Heart left ventricle (tissue), 16 donors: ENCODE measurements at places on chromosomes 1 and 21. TPM values are rescaled to one million over a fixed set of nuclear protein-coding genes. Genes with fewer than 3 reads are reported as not detected.

The MPZ gene
- 1.2 TPM for polyA plus RNA-seq

DNA sequence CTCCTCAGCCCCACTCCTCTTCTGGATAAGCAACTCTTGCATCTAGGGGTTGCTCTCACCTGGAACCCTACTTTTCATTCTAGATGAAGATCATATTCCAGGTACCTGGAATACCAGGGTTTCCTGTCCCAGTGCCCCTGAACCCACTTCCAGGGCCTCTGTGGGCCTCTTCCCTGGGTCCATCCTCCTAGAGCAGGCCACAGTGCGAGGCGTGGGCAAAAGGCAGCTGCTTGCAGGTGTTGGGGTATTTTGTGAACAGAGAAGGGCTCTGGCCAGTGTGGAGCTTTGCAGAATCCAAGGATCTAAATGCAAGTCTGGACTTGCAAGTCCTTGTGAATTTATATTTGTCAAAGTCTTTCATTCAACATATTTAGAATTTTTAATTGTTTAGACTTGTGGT lies 240.4 kb upstream of the POU3F1 start:
- DNase-seq: no peak

The SGIP1 gene
- 3.7 TPM for polyA plus RNA-seq

GRCh38 chr1:197810812-197811211 lies 35.5 kb upstream of the DENND1B start:
- DNase-seq: no peak

GRCh38 chr1:53186533-53186932 lies 10.1 kb upstream of the CPT2 start:
- DNase-seq: no peak

GRCh38 chr1:46246548-46247435 lies 771 bp upstream of the RAD54L start:
- peak; percentile 59 for DNase-seq

The TDRD5 gene
- not detected for polyA plus RNA-seq

GRCh38 chr1:216651826-216652418 lies 71.3 kb downstream of the ESRRG start:
- no peak for DNase-seq

DNA sequence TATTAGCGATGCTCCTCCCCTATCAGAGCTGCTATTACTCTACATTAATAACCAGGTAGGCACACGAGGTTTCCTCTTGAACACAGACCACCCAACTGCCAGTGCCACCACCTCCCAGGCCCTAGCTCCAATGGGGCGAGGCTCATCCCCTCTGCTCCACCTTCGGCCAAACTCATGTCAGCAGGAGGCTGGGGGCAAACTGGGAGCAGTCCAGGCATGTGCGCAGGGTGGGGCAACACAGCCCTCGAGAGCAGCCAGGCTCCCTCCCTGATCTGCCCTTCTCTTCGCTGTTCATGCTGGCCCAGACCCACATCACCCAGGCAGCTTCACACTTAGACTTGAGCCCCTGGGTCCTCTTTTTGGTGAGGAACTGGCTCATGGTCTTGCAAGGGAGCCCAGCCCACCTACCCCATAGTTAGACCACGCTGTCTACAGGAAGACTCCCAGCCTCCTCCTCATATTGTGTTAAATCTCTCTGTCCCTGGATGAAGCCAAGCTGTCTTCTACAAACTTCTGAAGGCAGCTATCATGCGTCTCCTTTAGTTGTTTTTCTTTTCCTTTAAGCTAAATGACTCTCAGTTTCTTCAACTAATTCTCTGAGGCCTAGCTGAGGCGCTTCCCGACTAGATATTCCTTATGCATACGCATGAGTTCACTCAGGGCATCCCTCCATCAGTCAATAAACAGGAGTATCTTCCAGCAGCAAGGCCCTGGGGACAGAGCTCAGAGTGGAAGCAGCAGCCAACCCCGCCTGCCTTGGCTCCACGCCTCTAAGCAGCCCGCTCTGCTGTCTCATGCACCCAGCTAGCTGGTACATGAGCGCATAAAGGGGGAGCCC lies 12.0 kb downstream of the TMEM9 start:
- peak; percentile 31 for DNase-seq

The UBL4B gene
- polyA plus RNA-seq: not detected

DNA sequence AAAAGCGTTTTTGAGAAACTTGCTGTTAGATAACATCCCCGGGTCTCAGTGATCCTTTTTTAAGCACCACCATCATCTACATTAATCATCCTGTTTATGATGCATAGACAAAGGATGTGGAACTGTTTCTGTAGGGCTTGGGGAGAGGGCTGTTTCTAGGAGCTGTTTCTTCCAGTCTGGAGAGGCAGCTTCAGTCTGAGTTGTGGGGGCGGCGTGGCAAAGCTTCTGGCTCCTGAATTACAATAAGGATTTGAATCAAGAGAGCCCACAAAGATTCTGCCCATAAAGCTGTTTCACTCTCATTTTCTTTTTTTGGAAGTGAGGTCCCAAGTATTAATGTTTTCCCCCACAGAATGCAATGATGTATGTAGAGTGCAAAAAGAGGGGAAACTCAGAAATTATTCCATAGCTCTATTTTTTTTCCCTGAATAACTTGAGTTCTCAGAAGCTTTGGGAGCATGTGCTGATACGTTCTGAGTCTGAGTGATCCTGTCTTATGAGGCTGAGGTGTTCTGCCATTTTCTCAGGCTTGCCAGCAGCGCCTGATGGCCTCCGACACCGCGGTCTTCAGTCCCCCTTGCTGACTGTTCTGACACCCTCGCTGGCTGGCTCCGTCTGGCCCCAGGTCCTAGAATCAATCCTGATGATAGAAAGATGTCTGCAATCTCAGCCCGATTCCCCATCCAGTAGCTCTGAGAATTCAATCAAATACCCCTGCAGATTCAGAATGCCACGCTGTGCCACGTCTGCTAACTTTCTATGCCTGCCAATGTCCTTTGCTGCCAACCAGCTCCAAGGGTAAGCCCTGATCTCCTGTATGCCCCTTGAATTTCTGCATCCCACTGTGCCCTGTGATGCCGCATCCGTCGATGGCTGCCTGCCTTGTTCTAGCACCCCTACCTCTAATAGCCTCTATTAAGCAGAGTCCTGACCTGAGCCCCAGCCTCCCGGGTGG lies 92.4 kb upstream of the AKT3 start:
- DNase-seq: no peak

GRCh38 chr1:246978281-246978680 lies 29.6 kb downstream of the ZNF695 start:
- no peak for DNase-seq

DNA sequence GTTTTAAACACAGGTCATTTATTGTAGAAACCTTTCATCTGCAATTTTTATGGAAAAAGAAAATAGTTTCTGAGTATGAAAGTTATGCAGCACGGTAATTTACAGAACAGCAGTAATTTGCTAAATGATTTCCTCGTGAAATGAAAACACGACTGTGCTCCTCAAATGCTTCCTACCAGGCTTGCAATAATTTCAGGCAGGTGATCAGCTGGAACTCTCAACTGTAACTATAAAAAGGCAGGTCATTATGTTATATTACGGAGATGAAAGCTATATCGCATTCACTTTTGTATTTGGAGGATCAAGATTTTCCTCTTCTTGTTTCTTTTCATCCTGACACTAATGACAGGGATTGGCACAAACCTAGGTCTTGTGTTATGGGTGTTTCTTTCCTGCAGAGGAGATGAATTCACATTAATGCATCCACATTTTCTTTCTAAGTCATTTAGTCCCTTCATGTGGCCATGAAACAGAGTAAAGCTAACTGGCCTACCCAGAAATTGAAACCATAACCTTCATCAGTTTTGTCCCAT lies 57.4 kb downstream of the SAMSN1 start:
- no peak for DNase-seq

The GBP7 gene
- polyA plus RNA-seq: not detected

GRCh38 chr1:229454056-229454455 lies 20.2 kb upstream of the ACTA1 start:
- DNase-seq: no peak

The A3GALT2 gene
- polyA plus RNA-seq: not detected

- DNase-seq: no peak
Observed at GRCh38 chr1:116292929-116293725, 79.9 kb upstream of the ATP1A1 start.

- no peak for DNase-seq
Observed at GRCh38 chr1:179550746-179551682, 24.7 kb downstream of the NPHS2 start.

The BEND5 gene
- polyA plus RNA-seq: 4.0 TPM

DNA sequence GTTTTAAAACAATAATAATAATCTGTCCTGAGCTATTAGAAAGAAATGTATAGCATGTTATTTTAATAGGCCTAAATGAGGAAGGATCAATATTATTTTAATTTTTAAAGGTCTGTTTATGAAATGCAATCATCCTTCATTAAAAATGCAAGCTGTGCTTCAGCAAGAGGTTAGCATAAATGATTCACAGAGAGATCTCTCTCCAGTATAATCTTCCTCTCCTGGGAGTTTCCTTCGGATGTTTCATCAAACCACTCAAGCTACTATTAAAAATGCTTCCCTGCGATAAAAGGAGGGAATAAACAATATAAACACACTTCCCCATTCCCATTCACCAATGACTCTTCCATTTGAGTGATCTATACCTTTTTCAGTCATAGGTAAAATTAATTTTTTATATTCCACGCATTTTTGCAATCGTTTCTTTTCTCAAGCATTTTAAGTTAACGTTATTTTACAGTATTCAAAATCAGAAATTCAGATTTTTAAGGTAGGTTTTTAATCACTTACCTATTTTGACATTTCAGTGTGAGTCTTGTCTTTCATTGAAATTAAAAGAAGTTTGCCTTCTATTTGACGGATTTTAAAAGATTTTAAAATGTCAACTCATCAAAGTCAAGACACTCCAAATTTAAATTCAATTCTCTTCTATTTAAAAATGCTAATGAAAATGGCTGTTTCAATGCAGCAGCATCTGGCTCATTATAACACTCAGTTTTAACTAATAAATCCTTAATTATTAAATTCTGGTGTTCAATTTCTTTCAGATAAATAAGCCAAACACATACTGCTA lies 64.3 kb downstream of the RERE start:
- DNase-seq: no peak

DNA sequence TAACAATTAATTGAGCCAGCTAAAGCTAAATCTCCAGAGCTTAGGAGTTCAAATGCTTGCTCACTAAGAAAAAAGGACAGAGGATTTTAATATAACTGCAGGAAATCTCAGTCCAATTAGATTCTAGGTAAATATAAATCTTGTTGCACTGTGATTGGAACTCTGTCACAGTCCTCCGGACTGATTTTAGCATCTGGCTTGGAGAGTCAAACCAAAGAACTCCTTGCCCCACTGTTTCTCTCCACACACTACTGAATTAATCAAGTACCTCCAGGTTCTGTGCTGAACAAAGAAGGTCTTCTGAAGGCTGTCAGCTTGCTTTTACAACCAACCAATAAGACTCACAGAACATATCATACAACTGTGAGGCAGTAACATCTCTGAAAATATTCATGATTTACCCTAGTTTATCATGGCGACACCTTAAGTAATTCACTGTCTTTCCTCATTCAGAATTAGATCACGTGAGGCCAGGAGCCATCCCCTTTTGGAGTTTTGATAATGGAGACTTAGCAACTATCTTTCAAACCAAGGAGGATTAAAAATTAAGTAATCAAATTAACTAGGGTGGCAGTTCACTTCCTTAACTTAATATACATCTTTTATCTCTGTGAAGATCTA lies 176.0 kb downstream of the RERE start:
- DNase-seq: no peak

The SYNC gene
- 8.3 TPM for polyA plus RNA-seq

DNA sequence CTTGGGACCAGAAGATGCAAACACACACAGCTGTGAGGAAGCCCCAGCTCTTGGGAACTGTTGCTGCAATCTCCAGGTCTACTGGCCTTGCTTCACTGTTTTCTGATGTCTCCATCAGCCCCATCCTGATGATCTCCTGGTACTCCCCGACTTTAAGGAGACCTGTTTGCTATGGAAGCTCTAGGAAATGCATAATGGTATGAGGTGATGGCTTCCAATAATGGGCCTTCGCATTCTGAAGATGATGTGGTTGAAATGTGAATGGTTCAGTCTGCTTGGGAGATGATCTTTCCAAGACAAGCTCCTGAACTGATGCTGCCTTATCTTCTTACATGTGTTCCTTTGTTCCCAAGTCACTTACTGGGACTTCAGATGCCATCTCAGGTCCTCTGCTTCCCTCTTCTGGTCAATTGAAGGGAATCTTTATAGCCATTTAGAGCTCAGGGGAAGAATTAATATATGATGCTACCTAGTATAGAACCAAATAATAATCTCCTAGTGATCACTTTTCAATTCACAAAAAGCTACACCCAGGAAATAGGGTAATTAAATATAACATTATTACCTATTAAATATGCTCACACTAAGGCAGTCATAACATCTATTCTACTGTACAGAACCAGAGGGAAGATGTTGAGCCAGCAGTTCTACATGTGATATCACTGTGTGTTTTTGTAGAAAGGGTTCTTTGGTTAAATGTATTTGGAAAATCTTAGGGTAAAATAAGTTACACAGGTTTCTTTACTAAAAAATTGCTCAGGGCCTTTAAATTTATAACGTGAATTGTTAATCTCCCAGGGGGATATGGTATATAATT lies 73.9 kb upstream of the VTCN1 start:
- DNase-seq: no peak

DNA sequence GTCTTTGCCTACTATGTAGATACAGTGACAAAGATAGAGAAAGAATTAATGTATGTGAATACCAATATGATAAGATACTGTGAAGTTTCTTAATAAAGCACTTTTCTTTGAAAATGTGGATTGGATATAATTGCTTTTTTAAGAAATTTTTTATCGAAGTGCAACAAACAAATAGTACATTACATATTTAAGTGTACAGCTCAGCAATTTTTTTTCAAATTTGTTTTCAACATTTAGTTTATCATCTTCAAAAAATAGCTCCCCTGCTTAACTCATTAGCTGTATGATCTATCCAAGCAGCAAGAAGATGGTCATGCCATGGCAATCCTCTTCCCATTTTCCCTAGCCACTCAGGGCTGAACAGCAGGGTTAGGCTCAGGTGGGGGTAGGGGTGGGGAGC lies 40.5 kb downstream of the NEK7 start:
- DNase-seq: no peak

GRCh38 chr1:230636575-230637148 lies 5.6 kb upstream of the COG2 start:
- DNase-seq: no peak

The MARK1 gene
- 4.0 TPM for polyA plus RNA-seq

DNA sequence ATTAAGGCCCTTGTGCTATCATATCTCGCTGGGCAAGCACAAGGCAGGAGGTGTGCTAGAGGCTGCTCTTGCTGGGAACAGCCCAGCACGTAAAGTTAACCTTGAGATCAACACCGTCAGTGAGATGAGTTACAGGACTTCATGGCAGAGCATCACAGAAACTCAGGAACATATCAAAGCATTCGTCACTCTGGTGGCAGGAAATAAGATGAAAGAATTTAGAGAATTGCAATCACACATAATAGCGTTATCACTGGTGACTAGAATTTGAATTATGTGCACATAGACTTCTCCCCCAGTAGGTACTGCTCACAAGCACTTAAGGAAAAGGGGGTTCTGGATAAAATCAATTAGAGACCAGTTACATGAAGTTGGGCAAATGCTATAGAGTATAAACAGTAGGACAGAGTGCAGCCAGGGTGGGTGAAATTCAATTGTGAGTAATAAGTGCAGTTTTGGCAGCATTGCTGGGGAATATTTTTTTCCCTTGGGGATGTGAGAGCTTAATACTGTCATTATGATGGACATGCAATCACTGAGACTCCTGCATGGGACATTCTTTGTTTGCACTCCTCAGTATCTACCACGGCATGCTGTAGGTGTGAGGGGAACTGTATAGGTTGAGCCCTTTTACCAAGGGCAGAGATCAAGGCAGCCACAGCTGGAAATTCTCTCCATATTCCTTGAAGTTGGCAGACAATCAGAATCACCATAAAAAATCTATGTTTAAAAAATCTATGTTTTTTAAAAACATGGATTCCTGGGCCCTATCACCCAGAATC lies 44.2 kb upstream of the ARHGAP29 start:
- DNase-seq: no peak

GRCh38 chr1:206035027-206035426 lies 11.3 kb upstream of the CTSE start:
- no peak for DNase-seq
